ENCODE measurements at places on chromosomes 2 and 18.

GRCh38 chr2:56130463-56131070 lies 53.2 kb upstream of the CCDC85A start:
- peak; percentile 21 for DNase-seq

DNA sequence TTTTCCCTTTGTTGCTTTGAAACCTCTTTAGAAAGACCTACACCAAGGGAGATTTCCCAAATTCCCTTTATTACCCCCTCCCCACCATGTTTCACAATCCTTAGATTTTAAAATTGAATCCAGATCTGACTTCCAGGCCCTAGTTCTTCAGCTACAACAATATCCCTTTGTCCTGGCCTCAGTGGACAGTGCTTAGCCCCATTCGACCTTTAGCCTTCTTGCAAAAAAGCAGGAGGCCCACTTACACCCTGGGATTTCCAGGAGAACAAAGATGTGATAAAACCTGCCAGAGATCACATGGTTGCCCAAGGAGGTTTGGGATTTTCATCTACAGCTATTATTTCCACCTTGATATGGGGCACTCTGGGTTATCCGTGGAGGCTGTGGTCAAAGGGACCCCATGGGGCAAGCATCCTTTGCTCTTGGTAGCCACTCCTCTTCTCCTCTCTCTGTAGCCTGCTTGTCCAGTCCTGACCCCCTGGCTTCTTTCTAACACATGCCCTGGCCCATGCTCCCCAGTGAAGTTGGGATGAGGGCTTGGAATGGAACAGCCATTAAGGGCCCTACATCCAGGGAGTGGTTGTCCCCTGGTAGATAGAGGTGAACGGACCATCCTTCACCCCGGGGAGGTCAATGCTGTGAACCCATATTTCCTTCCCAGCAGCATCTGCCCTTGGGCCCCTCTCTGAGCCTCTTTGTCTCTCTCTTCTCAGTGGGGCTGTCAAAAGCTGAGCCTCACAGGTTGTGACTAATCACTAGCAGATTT lies 267.4 kb downstream of the DYSF start:
- DNase-seq = no peak

GRCh38 chr2:108589372-108589771 lies 55.1 kb downstream of the LIMS1 start:
- DNase-seq = no peak

DNA sequence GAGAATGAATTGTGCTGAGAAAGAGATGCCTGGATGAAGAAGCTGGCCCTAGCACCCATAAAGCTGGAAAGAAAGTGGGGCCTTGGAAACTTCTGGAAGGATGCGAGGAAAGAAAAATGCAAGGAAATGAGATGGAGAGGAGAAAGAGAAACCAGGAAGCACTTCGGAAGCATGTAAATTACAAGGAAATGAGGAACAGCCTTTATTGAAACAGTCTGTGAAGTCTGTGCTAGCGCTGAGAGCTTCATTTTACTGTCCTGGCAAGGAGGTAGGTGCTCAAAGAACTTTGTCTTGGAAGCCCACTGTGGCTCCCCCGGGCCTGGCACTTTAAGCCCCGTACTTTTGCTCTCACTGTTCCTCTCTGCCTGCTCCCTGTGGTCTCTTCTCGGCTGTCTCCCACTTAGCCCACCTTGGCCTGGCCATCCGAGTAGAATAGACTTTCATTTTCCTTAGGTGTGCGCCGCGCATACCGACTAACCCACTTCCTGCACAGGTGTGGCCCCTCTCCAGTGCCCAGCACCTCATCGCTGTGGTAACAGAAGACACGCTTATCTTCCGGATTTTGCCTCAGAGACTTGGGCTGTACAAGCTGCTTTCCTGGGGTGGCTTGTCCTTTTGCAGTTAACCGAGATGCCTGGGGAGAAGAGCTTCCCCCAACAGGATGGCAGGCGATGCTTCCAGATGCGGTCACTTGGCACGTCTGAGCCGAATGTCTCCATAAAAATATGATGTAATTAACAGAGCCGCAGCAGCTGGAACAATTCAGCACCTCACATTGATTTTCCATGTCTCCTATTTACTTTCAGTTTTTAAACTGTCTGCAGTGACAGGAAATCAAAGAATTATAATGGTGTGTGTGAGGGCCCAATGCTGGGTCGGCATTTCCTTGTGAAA lies 199.6 kb downstream of the HRH4 start:
- DNase-seq = peak; percentile 20

GRCh38 chr2:101173707-101174295 lies 22.6 kb upstream of the TBC1D8 start:
- peak; percentile 98 for DNase-seq

DNA sequence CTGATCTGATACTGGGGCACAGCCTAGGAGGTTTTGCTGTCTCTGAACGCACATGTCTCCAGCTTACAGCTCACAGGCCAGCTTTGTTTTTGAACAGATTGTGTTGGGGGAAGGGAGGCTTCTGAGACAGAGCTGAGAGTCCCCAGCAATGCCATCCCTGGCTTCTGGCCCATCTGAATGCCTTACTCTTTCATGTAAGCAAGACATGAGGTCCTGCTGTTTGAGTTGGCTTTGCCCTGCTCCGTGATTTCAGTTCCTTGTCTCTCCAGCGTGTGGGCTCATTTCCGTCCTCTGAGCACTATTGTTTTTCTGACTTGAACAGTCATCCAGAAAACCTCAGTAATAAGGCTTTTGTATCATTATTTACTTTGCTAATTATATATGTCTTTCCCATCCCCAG lies 194.9 kb upstream of the TNP1 start:
- DNase-seq = no peak

DNA sequence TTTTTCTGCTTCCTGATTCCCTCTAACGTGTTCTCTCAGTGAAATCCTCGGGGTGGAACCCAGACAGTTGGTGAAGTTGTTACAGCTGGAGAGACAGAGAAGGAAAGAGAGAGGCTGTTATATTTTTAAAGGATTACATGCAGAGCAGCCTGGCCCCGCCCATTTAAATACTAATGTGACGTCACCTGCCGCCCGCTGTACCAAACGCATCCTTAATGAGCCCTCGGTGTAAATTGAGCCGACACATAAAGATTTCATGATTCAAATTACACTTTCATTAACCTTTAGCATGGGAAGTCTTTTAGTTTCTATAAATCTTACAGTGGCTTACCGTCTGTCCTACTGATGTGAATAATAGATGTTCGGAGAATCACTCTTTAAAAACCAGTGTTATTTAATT lies 164.0 kb upstream of the SIX3 start:
- peak; percentile 9 for DNase-seq

- peak; percentile 32 for DNase-seq
These were observed 333.0 kb upstream of the CNTNAP5 start for GRCh38 chr2:123692121-123692520.

GRCh38 chr2:168649562-168649961 lies 152.9 kb upstream of the NOSTRIN start:
- no peak for DNase-seq

DNA sequence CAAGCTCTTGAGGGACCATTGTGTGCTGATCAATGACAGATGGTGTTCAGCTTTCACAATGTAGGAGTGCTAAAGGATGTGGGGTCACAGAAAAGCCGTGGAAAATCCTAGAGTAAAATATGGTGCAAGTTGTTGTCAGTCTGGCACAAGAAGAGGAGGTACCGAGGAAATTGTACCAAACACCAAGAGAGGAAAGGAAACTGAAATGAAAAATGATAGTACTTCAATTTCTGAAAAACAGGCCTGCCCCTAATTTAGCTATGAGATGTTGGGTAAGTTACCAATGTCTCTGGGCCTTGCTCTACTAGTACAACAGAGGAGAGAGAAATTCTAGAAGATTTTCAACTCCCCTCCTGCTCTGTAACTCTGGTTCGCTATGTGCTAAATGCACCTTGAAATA lies 78.8 kb upstream of the PELI1 start:
- DNase-seq = peak; percentile 91

GRCh38 chr2:168910330-168910729 lies 9.2 kb downstream of the G6PC2 start:
- no peak for DNase-seq

DNA sequence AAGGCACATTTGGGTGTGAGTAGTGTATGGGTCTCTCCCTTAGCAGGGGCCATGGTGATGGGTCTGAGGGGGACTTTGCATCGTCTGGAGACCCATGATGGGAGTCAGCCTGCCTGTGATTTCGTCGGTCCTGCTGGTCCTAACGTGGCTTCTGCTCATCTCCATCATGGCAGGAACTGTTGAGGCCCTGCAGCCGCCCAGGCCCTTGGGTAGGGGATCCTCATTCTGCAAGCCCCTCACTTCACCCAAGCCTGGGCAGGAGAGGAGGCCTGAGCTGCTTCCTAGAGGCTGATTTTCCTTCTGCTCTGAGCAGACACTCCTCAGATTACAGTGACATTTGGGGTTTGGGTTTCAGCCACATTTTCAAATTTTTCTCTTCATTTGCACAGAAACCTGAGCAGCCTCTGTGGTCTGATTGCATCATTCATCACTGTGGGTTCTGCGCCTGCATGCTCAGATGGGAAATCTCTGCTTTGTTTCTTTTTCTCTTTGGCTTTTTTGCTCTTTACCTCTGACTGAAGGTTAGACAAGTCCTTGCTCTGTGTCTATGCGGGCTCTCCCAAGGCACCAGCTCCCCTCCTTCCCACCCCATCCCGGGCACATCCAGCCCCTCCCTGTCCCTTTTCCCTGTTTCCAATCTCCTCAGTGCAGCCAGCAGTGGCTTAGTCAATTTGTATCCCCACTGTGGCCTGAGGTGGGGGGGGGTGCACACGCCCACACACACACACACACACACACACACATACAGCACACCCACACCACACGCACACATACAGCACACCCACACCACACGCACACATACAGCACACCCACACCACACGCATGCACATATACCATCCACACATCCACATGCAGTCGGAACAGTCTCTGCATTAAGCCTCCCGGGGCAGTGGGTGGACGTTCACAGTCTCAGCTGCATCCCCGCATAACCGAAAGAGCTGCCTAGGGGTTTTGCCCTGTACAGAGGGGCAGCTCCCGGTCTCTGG lies 305.4 kb upstream of the HS6ST1 start:
- peak; percentile 45 for DNase-seq

GRCh38 chr18:45169610-45170009 lies 445.7 kb upstream of the SLC14A2 start:
- peak; percentile 75 for DNase-seq

All from suppressor macrophage treated with lipopolysaccharide for 4 hours (primary cell).